ENCODE measurements at places on chromosomes 11 and 22.
A peak's percentile ranks its signal among the peaks of the same experiment; 100 is the strongest.

- no peak for DNase-seq
Observed at GRCh38 chr22:17496841-17497240, 66.5 kb upstream of the SLC25A18 start.

GRCh38 chr11:131645237-131645636 is 274.8 kb downstream of the NTM start:
- DNase-seq, result no peak

DNA sequence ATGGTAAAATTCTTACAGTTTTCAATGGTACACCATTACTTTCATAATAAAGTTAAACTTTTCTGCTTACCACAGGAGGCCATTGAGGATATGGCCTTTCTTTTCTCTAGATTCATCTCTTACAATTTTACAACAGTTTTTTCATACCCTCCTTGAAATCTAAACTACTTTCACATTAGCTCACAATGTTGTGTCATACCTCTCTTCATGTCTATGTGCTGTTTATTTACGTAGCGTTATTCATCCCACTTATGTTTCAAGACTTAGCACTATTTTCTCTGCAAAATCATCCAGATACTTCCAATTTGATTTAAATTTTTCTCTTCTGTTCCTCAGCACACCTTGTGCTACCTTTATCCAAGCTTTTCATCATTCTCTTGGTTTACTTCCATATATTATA is 123.3 kb downstream of the METTL15 start:
- no peak for DNase-seq

DNA sequence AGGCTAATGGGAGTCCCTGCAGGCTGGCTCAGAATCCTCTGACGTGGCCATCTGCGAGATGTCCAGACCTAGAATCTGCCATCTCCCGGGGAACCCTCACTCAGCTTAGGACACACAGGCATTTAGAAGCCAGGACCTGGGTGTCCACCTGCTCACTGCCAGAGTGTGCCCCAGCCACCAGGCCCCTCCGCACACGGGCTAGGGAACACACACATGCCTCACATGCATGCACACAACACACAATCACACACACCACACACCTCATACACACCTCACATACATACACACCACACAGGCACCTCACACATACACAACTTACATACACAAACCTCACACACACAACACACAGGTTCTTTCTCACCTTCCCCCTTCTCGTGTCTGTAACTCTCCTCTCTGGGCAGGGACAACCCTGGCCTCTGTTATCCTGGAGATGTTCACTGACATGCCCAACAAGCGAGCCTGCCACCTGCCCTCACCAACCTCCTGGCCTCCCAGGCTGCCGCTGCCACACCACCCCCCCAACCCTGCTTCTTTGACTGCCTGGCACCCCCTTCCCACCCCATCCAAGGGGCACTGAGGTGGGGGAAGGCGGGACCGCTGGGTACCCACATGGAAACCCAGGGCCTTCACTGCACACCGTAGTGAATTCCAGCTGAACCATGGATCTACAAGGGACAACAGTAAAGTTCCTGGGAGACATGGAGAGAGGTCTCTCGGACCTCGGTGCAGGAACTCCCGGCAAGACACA is 38.1 kb downstream of the GNB1L start:
- DNase-seq, result no peak

- no peak for DNase-seq
Observed at GRCh38 chr11:63553759-63554158, 9.4 kb downstream of the PLAAT2 start.

GRCh38 chr11:45247433-45247832 is 38.7 kb downstream of the SYT13 start:
- peak; percentile 79 for DNase-seq

GRCh38 chr11:45155627-45156180 is 9.3 kb downstream of the PRDM11 start:
- DNase-seq, result no peak

DNA sequence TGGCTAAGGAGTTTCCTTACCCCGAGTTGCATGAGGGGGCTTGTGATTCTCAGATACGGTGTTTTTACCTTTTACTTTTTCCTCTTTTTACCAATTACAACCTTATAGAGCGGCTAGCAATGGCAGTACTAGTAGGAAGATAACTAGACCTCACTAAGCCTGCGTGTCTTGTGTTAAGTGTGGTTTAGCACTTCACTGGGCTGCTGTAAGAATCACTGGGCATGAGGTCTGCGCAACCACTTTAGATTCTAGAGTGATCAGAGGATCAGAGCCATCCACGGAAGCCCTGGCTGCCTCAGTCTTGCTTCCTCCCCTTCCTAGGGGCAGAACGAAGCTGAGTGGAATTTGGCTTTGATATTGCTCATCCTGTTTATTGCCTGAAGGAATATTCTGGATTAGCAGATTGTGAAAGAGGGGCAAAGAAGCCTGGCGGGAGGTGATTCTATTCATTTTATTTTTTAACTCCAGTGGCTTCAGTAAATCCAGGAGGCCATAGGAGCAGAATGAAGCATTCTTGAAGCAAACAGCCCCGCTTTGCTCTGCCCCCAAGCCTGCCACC is 88.5 kb downstream of the GRAMD1B start:
- no peak for DNase-seq

DNA sequence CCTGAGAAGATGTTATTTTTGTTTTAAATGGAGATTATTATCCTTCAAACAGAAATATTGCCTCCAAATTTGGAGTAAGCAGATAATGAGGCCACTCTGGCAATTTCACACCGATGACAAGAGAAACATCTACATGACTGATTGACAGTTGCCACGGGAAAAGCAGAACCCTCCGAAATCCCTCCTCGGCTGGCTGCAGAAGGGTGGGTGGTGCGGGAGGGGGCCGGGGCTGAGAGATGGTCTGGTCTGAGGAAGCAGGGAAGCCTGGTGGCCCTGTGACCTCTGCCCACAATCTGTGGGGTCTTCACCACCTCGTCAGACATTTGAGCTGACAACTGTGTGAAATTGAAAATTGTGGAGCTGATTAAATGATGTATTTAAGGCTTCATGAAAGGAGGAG is 503.2 kb downstream of the MN1 start:
- DNase-seq, result no peak

- DNase-seq, result no peak
Observed at GRCh38 chr22:17732251-17732854, 41.9 kb downstream of the BID start.

- DNase-seq, result no peak
Observed at GRCh38 chr11:95078526-95078925, 11.1 kb upstream of the ENDOD1 start.

GRCh38 chr11:897253-898142 is 13.1 kb downstream of the CHID1 start:
- no peak for DNase-seq

GRCh38 chr11:105004021-105004420 is 18.9 kb downstream of the CASP5 start:
- no peak for DNase-seq

- DNase-seq, result no peak
Observed at GRCh38 chr22:17376950-17377349, 7.7 kb downstream of the CECR2 start.

- DNase-seq, result no peak
Observed at GRCh38 chr11:11414996-11415395, 61.9 kb upstream of the CSNK2A3 start.

GRCh38 chr22:22094921-22095320 is 112.3 kb upstream of the TOP3B start:
- DNase-seq, result no peak

GRCh38 chr22:47345025-47345424 is 582.6 kb downstream of the TBC1D22A start:
- no peak for DNase-seq

- DNase-seq, result no peak
Observed at GRCh38 chr11:76551400-76551799, 106.6 kb downstream of the EMSY start.

DNA sequence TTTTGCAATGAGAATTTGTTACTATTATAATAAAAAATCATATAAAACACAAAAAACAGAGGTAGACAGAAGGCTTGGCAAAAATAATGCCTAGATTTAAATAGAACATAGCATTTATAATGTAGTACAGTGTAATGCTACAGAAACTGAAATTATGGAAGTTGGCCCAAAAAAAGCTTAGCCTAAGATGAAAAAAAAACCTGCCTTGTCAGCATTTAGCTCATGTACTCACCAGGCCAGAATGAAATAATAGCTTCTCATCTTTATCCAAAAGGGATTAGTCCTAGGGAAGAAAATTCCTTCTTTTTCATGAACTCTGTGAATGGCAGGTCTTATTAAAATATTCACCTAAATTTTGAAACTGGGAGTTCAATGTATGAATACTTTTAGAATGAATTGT is 951.1 kb downstream of the LRRC4C start:
- DNase-seq, result no peak

DNA sequence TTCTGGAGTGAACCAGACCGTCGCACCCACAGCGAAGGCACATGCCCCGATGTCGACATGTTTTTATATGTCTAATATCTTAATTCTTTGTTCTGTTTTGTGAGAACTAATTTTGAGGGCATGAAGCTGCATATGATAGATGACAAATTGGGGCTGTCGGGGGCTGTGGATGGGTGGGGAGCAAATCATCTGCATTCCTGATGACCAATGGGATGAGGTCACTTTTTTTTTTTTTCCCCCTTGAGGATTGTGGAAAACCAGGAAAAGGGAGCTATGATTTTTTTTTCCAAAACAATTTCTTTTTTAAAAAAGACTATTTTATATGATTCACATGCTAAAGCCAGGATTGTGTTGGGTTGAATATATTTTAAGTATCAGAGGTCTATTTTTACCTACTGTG is 49.2 kb upstream of the OR4B1 start:
- no peak for DNase-seq

GRCh38 chr11:78930810-78931523 is 356.3 kb upstream of the NARS2 start:
- no peak for DNase-seq

DNA sequence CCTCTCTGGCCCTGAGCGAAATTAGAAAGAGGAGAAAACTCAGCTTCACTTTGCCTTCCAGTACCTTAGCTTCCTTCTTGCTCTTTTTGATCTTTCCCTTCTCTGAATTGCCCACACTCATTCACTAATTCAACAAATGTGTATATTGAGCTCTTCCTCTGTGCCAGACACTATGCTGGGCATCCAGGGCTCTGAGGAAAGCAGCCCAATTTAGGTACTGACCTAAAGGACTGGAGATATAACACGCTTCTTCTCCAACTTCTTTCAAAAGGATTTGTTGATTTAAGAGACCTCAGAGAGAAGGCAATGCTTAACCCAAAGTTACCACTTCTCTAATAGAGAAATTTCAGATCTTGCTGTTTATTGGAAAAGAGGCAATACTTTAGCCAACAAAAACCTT is 103.6 kb downstream of the TMPRSS5 start:
- DNase-seq, result no peak

DNA sequence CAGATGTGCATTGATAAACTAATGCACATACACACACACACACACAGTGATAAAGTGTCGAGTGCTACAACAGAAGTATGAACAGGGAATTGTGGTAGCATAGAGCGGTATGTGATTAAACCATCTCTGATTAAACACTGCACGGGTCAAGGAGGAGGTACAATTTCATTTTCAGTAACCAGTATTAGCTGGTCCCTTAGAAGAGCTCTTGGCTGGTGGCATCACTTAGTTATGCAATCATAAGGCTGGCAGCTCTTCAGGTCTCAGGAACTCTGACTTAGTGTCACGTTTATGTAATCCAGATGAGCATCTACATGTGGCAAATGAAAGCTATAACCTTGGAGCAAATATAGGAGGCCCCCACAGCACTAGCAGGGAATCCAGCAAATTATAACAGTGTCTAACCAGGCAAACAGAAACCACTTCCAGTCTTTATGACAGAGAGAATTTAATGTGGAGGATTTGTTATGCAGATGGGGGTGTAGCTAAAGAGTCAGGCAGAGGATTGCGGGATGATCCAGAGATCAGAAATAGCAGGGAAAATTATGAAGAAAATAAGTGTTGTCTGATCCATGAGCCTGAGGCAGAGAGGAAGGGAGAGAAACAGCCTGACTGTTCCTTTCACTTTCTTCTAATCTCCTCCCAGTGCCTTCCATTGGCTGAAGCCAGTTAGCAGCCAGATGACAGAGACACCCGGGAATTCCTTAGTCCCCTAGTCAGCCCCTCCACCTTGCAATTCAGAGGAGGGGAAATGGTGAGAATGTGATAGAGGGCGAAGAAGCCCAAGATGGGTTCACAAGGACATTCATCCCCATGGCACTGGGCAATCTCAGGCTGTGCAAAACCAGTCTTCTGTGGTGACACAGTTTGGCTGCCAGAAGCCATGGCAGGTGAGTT is 533.1 kb upstream of the TENM4 start:
- DNase-seq, result no peak

- DNase-seq, result no peak
Observed at GRCh38 chr11:17439316-17439782, 37.3 kb downstream of the ABCC8 start.

DNA sequence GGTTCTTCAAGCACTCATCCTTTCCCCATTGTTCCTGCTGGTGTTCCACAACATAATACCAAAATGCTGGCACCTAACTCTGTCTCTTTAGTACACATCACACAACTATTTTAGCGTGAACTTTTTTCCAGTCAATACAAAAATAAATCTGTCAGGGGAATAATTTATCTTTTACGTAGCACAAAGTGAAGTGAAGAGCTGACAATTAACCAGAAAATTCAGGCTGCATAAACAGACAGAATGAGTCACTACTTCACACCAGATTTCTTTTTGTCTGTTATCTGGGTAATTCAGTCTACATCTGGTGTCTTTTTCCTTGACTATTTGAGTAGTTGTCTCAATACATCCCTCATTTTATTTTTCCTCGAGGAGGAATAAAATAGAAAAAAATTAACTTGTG is 7.9 kb upstream of the ETS1 start:
- no peak for DNase-seq

DNA sequence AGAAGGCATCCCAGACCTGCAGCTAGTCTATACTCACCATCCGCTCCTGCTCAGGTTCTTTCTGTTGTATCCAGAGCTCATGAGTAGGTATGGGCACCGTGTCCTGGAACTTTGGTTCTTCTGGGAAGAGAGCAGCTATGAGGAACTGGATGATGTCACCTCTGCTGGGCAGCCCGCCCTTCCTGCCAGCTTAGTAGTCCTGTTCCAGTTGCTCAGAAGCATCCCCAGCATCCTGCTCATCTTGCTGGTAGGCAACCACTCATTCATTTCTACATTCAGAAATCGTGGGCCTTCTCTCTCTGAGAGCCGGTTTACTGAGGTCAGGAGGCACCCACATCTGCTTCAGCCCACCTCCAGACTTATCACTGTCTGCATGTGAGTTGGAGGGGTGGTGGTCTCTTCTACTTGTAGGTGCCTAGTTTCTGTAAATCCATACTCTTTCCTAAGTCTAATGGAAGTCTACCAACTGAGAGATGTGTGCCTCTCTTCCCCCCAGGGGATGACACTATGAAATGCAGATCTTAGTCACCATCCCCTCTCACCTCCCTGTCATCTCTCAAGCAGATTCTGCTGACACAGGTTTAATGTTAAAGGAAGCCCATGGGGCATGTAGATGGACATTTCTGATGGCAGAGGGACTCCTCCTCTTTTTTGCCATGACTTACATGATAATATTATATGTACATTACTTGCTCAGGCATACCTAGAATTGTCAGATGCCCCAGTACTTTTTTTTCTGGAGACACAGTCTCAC is 29.6 kb upstream of the CCDC134 start:
- no peak for DNase-seq

GRCh38 chr22:25177895-25178294 is 21.8 kb upstream of the CRYBB3 start:
- DNase-seq, result no peak

GRCh38 chr11:14393889-14394288 is 34.9 kb upstream of the RRAS2 start:
- DNase-seq, result no peak

GRCh38 chr11:100753571-100753970 is 66.5 kb downstream of the ARHGAP42 start:
- DNase-seq, result no peak

GRCh38 chr11:14327116-14327515 is 31.9 kb downstream of the RRAS2 start:
- no peak for DNase-seq
